ENCODE measurements at places on chromosomes 5 and 9.

DNA sequence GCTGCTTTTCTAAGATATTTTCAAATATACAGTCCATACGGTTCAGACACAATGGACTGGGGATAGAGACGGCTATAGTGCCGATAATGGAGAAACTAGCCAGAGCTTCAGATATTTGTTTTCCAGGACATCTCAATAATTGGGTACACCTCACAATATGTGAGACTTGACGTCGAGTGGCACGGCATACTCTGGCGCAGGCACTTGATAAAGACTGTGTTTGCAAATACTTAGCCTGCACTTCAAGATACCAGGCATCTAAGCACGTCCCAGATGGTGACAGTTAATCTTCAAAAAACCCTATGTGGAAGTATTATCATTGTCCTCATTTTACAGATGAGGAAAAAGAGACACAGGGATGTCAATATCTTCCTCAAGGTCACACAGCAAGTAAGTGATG, 48.5 kb downstream of the SEMA5A start:
- no peak for DNase-seq

DNA sequence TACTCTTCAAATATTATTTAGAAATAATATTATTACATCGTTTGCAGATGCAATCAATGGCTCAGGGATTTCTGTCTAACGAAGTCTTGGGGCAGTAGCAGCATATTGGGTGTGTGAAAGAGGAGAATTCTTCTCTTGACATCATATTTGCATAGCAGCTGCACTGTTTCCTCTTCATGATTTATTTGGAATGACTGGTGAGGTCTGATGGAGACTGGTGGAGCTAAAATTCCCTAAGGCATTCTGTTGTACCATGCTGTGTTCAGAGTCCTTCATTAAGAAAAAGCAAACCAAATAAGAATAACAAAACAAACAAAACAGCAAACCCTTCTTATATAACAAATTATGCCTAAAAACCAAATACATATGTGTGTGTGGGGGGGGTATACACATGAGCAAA, 177.6 kb downstream of the DIRAS2 start:
- DNase-seq = no peak

DNA sequence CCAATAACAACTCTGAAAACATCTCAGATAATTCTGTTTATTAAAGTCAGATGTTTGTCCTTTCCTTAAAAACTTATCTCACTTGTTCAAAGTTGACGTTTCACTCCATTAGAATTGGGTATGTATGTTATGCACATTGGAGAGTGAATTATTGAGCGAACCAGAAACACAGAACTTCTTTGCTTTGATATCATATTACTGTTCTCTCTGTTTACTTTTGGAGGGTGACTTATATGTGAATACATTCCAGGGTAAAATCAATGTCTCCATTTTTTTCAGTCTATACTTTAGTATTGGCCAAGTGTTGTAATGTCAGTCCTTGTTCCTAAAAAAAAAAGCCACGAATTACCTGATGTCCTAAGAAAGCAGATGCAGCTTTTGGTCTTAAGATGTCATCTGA, 307.4 kb downstream of the CSNK1G3 start:
- no peak for DNase-seq

DNA sequence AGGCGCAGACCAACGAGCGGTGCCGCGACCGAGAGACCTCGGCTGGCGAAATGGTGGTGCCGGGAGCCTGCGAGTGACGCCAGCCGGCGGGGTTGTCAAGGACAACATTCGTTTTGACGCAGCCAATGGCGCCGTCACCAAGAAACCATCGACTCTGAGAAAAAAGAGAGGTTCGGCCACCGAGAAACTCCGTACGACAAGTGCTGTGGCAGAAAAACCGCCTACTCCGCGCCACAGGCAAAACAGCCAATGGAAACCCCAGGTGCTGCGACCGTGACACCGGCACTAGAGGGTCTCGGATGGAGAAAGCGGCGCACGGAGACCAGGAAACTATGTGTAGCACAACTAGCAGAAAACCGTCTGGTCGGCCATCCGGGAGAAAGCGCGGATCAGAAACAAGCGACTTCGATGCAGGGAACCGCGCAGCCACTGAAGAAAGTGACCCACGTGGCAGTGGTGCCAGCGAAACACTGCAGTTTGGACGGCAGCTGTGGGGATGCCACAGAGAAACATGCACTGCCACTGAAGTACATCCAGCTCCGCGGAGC, 88.8 kb downstream of the ANXA2R start:
- peak; percentile 11 for DNase-seq

GRCh38 chr9:79945016-79945415, 373.3 kb downstream of the TLE4 start:
- no peak for DNase-seq

DNA sequence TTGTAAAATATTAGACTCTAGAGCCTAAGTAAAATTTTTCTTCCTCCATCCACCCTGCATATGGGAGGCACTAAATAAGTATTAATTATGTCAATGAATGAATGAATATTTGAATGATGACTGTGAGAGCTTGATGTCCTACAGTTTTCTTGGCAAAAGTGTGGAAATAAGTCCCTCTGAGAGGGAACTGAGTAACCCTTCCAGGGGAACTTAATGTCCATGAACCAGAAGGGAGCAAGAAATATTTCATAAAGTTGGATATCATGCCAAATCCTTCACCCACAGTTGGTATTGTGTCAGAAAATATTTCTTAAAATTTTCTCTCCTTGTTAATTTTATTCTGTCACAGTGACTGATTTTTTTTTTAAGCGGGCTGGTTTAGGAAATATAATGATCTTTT, 36.6 kb downstream of the NNT start:
- DNase-seq = no peak

GRCh38 chr9:96201140-96201539, 100.8 kb downstream of the HSD17B3 start:
- DNase-seq = no peak

DNA sequence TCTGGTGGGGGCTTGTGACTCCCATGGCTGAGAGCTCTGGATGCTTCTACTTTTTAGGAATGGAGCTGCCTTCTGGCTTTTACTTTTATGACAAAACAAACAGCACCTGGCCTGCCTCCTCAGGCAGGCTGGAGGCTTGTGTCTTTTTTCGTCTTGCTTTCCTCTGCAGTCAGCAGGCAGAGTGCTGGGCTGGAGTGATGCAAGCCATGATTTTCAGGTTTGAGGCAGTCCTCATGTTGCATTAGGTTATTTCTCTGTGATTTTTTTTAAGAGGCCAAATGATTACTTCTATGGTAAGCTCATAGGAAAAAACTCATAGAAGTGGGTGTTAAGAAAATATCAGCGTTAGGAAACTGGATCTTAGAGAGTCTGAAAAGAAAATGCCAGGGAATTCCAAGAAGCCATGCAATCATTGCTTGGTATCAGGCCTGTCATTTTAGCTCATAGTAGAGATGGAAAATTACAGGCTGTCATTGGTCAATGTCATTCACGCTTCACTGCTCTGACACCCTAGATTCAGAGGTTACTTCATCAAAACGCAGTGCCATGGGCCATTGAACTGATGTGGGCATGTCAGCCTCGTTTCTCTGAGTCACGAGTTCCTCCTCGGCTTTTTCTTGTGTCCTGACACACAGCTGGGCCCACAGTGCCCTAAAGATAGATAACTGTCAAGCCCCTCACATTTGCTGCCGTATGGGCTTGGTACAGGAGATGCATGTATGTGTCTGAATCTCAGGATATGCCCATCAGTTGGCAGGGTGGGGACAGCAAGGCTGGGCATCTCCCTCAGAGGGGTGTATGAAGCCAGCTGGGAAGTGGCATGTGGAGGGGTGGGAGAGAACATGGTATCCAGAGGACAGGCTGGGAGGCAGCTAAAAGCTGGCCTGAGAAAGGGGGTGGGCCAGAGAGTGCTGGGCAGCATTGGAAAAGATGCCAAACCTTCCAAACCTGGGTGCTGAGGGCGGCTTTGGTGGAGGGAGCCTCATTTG, 151.8 kb downstream of the HSPA4 start:
- DNase-seq = no peak

DNA sequence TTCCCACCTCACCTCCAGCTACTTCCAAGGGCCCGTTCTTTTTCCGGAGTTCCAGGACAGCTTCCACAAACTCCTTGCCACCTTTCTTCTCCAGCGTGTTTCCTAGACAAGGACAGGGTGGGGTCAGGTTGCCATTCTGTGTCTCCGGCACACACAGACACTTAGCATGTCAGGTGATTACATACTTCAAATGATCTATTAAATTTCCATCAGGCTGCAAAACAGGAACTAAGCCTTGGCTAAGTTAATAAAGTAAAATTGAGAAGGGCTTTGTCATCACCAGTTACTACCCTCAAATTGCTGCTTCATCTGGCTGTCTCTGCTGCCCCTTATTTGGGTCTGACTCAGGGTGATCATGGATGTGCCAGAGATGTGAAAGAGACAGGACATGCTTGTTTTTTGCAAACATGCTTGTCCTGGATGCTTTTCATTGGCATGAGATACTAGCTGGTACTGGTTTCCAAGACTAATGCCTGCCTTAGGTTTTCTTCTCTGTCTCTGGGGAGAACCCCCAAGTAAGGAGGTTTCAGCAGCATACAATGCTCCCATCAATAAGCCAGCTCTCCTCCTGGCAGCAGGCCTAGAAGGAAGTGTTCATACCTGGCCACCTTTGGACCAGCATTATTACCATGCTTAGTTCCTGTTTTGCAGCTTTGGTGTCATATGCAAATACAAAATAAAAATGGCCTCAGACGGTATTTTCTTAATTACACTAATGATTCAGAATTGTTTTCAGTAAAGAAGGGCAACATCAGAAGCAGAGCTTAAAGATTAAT, 52.9 kb downstream of the MACROH2A1 start:
- no peak for DNase-seq

GRCh38 chr5:41325074-41325473, 111.7 kb upstream of the C6 start:
- DNase-seq = no peak

DNA sequence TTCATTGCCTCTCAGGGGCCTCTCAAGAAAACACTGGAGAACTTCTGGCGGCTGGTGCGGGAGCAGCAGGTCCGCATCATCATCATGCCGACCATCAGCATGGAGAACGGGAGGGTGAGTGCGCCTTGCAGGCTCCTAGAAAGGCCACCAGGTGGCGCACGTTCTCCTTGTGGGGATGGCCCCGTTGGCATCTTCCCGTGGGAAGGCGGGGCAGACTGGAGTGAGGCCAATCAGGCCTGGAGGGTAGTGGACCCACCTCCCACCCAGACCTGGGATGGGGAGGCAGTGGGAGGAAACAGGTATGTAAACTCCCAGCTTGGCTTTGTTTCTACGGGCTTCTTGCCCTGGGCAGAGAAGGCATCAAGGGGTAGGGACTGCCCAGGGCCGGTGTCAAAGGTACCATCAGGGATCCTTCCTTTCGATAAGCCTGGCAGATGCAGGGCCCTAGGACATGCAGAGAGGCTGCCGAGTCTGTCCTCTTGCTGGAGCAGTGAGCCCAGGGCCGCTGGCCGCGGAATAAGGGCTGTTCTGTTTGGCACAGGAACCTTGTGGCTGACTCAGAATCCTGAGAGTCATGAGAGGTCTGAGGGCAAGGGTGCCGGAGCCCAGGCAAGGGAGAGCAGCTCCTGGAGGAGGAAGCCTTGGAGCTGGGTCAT, 18.9 kb upstream of the SPTLC1 start:
- peak; percentile 76 for DNase-seq

- DNase-seq = no peak
Observed at GRCh38 chr5:98637116-98637515, 136.3 kb upstream of the RGMB start.

GRCh38 chr5:74332006-74332405, 308.5 kb downstream of the ENC1 start:
- DNase-seq = no peak

DNA sequence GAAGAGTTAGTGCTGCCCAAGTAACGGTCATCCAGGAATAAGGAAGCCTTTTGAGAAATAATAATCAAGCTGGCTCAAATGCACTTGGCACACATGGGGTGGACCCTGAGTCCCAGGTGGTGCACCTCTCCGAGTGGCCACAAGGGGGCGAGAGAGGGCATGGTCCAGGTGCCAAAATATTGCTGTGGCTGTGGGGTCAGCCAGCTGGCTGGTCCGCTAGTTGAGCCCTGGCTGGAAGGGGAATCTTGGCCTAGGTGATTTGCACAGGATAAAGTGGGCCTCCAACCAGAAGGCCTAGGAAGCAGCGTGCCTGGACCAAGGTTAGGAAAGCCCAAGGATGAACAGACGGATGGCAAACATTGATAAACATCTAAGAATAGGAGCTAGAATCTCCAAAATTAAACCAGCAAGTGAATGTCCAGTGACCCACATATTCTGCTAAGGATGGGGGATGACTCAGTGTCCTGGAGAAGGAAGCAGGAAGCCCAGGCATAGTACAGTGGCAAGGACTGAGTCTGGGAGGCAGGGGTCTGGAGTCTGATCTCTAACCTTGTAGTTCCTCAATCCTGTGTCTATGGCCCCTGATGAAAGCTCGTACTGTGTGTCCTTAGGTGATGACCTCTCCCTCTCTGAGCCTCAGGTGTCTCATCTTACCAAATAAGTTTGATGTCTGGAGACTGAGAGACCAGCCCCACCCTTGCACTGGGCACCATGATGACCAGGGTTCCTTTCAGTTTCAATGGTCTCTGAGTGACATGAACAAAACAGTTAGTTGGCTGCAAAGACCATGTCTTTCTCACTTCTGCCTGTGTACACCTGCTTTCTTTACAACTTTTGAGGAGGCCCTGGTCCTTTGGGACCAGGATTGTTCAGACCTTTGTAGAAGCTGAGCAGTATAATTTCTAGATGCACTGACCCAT, 19.2 kb upstream of the SHB start:
- DNase-seq = peak; percentile 79

GRCh38 chr9:69097064-69097463, 61.5 kb downstream of the FXN start:
- no peak for DNase-seq

GRCh38 chr9:120343416-120343815, 236.6 kb downstream of the CDK5RAP2 start:
- DNase-seq = no peak

GRCh38 chr9:127878652-127879390, 1.3 kb upstream of the AK1 start:
- no peak for DNase-seq

- DNase-seq = no peak
Observed at GRCh38 chr9:121141706-121142105, 60.0 kb downstream of the RAB14 start.

- DNase-seq = no peak
Observed at GRCh38 chr5:2913281-2913680, 161.8 kb upstream of the IRX2 start.

DNA sequence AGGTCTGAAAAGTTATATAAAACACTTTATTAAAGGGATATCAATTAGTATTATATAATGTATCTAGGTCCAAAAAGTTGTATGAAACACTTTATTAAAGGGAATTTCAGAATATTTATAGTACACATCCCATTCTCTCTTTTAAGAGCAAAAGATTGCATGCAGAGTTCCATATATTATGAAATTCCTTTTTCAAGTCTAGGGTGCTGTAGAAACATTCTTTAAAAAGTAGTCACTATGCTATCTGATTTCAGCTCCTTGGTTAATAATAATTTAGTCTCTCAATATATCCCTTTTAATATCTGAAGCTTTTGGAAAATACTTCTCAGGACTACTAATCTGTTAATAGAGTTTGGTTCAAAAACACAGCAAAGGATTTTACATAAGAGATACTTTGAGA, 1496.1 kb upstream of the C9orf72 start:
- DNase-seq = no peak

- no peak for DNase-seq
Observed at GRCh38 chr9:115353681-115354080, 235.7 kb upstream of the TNC start.

- DNase-seq = peak; percentile 69
Observed at GRCh38 chr5:181261320-181262049, 542 bp upstream of the TRIM52 start.
